ENCODE measurements at places on chromosomes 4 and X.
A peak's percentile ranks its signal among the peaks of the same experiment; 100 is the strongest.

GRCh38 chr4:173211222-173211621 is 42.6 kb downstream of the GALNT7 start:
- ATAC-seq: no peak

DNA sequence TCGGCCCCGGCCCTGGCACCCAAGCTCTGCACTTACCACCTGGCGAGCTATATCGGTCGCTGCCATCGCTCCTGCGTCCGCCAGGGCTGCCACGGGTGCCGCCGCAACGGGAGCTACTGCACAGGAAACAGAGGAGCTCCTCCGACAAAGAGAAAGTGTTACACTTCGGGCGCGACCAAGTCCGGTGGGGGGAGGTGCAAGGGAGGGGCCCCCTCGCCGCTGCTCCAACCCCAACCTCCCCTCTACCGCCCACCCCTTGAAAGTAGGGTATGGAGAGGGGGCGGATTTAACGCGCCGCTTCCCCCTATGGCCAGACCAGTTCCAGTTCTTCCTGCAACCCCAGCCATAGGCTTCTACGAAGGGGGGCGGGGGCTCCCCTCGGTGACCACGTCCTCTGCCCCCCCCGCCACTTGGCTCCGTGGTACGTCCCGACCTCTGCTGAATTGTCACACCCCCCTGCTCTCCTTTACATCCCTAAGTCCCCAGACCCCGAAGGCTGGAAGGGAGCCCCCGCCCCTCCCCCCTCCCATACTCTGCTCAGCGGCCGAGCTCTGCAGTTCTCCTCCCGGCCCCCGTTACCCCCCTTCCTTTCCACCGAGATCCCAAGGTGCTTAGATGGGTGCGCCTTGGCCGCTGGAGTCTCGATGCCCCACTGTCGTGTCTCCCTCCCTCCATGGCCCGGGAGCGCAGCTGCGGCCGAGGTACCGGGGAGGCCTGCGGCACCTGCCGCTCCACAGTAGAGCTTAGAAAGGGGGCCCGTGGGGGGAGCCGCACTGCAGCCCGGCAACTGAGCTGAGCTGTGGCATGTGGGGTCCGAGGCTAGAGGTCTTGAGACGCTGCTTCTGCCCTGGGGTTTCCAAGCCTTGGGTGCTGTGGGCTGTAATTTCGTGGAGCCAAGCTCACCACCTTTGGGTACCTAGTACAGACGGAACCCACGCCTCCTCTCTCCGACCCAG is at the start of gene SEPTIN6:
Gene SEPTIN6 (minus strand): TSS at position 129 of the 956 bp plus-strand sequence. CDS start 63 bp downstream, at position 66.
- peak; percentile 56 for ATAC-seq

DNA sequence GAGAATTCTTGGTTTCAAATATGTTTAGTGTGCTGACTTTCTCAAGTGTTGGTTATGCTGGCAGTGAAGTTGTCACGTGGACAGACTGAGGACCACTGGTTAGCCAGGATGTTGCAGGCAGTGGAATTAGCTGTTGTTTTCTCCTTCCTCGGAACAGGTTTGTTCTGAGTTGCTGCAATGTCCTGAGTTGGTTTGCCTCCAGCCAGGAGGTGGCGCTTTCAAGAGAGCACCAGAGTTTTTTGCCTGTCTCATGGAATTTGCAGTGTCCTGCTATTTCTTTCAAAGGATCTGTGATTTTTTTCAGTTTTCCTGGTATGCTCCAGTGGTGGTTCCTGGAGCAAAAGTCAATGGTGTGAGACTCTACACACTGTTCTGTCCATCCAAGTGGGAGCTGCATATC is 158.1 kb upstream of the CXorf66 start:
- ATAC-seq: no peak

DNA sequence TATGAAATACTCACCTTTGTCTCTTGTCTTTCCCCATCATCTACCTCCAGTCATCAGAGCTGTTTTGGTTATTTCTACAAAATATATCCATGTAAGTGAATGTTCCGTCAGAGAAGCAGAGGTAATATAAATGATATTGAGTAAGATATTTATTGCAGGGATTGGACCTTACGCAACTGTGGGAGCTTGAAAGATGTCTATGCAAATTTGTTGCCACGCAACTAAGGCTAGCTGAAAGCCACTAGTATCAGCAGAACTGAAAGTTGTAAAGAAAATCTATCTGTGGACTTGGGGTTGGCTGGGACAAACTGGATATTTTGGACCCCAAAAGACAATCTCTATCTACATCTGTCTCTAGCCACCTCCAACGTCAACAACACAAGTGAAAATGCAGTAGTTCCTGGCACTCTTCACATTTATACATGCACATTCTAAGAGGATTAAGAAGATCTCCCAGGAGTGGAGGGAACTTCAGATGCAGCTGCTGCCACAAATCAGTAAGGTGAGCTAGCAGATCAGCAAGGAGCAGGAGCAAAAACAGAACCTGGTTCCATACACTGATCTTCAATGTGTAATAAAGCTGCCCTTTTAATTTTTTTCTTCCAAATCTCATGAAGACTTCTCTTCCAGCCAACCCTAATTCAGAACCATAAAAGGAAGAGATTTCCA is 8.5 kb upstream of the CCSER1 start:
- no peak for ATAC-seq

GRCh38 chrX:11787564-11787963 is 29.5 kb downstream of the MSL3 start:
- peak; percentile 66 for ATAC-seq

DNA sequence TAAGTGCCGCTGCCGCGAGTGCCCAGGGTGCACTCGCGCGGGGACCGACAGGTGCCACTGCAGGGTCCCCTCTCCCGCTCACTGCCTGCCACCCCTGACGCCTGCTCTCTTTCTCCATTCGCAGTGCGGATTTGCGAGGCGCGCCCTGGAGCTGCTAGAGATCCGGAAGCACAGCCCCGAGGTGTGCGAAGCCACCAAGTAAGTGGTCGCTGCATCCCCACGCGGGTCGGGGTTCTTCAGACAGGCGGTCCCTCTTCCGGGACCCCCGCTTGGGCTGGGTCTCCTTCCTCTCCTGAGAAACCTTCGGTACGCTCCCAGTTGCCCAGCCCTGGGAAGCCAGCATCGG is 547 bp downstream of the GUCY1A1 start:
- no peak for ATAC-seq

DNA sequence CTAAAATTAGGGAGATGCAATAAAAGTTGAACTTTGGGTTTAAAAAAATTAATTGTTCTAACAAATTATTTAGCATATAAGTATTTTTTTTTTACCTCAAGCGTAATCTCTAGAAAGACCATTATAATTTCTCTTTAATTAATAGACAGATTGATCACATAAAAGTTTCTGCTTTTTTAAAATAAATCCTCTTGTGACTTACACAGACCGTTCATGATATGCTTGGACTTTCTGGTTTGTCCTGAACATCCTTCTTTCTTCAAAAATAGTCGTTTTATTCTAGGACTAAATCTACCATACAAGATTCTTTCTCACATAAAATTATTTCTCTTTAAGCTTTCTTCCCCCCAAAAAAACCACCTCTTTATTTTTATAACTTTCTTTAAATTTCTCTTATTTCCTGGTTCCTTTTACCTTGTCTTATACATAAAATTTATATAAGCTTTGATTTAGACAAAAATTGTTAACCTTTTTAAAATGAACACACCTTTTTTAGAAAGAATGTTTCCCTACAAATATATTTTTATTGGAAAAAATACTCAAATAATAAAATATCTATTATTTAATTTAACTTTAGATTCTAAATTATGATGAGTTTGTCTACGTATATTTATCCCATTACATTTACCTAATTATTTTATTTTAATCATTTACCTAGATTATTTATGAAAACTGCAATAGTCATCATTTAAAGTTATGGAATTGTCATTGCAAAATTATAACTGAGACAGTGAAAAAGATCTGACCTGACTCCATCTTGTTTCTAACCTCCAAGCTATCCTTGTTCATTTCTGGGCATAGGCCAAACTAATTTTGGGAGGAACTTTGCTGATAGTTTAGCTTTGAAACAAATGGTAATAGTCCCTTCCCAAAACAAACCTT is 37.6 kb downstream of the PGRMC2 start:
- ATAC-seq: no peak

DNA sequence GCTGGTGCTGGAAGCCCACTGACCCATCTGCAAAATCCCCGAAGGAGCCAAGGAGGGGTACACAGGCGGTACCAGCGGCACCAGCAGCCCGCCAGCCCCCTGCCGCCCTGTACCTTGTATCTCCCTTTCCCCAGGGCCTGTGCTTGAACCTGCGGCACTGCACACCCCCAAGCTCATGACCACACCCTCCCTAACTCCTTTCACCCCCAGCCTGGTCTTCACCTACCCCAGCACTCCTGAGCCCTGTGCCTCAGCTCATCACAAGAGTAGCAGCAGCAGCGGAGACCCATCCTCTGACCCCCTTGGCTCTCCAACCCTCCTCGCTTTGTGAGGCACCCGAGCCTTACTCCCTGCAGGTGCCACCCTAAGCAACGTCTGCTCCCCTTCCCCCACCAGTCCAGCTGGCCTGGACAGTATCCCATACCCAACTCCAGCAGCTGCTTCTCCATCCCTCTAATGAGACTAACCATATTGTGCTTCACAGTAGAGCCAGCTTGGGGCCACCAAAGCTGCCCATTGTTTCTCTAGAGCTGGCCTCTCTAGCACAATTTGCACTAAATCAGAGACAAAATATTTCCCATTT is 94.9 kb downstream of the LARP1B start:
- no peak for ATAC-seq

DNA sequence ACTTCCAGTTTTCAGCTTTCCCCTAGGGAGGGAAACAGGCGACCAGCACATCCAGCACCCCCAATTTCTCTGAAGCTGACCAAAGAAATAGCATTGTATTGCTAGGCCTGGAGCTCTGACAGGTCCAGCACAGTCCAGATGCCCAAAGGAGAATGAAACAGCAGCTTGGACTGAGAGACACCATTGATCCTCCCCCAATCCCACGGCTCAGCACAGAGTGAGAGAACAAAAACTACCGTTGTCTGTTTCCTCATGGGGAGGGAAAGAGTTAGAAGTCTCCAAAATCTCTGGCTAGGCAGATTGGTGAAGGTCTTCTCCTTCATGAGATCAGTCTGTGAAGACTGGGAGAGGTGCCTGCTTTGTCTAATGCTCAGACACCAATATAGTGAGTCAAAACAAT is 8.6 kb downstream of the TCEAL7 start:
- ATAC-seq: no peak

DNA sequence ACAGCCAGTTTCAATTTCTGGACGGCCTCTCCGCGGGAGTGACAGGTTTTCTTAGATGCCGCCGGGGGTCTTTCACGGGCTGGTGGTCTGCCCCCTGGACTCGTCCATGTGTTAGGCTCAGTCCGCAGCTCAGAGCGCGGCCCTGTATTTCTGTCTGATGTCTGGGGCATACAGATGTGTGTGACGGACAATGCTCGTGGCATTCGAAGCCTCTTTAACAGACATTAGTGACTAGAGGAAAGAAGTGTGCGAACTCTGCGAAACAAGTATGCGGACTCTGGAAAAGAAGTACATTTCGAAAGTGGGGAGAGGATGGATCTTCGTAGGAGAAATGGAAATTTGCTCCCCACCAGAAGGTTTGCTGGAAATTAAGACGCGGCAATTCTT is 793 bp upstream of the DCUN1D4 start:
- no peak for ATAC-seq

DNA sequence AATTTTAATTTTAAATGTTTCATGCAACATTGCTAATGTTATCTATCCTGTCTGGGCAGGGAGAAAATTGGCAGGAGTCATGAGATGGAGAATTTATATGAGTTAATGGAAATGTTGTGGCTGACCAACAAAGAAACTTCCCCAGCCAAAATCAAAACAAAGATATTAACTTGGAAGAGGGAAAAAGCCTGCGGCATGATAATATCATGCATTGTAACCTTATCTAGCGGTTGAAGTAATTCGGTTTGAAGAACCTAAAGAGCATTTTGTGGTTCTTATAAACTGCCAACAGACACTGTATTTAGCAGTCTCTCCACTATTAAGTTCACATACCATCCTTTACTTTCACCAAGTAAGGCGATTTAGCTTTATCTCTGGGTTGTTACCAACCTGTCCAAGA is 42.3 kb downstream of the DKK2 start:
- no peak for ATAC-seq

GRCh38 chr4:37836838-37837440 is 10.5 kb downstream of the PGM2 start:
- no peak for ATAC-seq

- ATAC-seq: no peak
Observed at GRCh38 chr4:179164267-179164999, 1722.2 kb upstream of the AGA start.

GRCh38 chr4:102608190-102608589 is 107.0 kb downstream of the NFKB1 start:
- ATAC-seq: peak; percentile 8

- no peak for ATAC-seq
Observed at GRCh38 chr4:177447417-177448004, 5.3 kb upstream of the AGA start.

DNA sequence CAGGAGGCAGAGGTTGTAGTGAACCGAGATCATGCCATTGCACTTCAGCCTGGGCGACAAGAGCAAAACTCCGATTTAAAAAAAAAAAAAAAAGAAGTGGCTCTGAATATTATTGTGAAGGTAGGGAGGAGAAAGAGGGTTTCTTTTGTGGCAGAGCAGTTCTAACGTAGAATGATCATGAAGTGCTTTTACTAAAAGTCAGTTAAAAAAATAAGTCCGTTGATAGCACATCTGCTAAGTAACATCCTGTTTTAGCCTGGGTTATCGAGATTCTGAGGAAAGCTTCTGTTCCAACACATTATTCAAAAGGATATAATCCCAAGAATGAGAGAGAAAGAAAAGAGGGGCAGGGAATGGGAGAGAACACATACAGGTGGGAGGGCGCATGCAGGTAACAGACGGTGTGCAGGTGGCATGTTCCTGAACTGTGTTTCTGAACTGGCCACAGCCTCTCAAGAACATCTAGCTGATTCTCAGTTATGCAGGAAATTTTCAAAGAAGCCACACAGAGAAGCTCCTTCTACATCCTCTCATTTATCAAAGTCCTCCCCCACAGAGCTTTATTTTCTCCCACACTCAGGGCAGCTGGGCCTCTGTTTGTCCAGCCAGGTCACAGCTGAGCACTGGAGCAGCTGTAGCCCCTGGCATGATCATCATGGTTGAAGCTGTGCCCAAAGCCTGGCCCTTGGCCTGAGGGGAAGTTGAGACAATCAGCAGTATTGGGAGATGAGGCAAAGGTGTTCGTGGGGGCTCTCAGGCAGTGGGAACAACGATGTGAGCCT is 342.3 kb downstream of the ZNF674 start:
- ATAC-seq: no peak

DNA sequence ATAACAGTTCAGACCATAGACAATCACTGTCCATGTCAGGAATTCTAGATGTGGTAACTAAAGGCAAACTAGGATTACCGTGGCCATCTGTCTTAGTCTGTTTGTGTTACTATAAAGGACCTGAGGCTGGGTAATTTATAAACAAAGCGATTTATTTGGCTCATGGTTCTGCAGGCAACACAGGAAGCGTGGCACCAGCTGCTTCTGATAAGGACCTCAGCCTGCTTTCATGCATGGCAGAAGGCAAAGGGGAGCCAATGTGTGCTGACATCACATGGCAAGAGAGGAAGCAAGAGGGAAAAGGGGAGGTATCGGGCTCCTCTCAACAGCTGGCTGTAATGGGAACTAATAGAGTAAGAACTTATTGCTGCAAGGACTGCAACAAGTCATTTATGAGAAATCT is 376.7 kb downstream of the GPM6A start:
- no peak for ATAC-seq

- peak; percentile 88 for ATAC-seq
Observed at GRCh38 chr4:145097821-145098674, at the start of the genes ABCE1 and ANAPC10. Gene ABCE1, plus strand, starts transcription at chr4:145098311. Its CDS starts 6,102 bp downstream, at chr4:145104413. Gene ANAPC10, minus strand, starts transcription at chr4:145098196. Its CDS starts 2,097 bp downstream, at chr4:145096099.

Measured in activated CD4-positive, CD25-positive, alpha-beta regulatory T cell treated with anti-CD3 and anti-CD28 coated beads, Interleukin-2, amount 50 U/mL, for 24 hours (primary cell).